ENCODE measurements at places on chromosomes 7 and 10.
A peak's percentile ranks its signal among the peaks of the same experiment; 100 is the strongest.

GRCh38 chr7:33705333-33705833, 200.0 kb upstream of the BMPER start:
- no peak for DNase-seq

GRCh38 chr10:104450954-104451353, 97.3 kb downstream of the CFAP58 start:
- DNase-seq: no peak

GRCh38 chr10:78410046-78410965, 376.6 kb downstream of the RPS24 start:
- DNase-seq: no peak

- DNase-seq: peak; percentile 70
These were observed 98.8 kb upstream of the ZNF722 start for GRCh38 chr7:63899691-63900393.

GRCh38 chr7:26375726-26376174, 84.1 kb downstream of the SNX10 start:
- no peak for DNase-seq

DNA sequence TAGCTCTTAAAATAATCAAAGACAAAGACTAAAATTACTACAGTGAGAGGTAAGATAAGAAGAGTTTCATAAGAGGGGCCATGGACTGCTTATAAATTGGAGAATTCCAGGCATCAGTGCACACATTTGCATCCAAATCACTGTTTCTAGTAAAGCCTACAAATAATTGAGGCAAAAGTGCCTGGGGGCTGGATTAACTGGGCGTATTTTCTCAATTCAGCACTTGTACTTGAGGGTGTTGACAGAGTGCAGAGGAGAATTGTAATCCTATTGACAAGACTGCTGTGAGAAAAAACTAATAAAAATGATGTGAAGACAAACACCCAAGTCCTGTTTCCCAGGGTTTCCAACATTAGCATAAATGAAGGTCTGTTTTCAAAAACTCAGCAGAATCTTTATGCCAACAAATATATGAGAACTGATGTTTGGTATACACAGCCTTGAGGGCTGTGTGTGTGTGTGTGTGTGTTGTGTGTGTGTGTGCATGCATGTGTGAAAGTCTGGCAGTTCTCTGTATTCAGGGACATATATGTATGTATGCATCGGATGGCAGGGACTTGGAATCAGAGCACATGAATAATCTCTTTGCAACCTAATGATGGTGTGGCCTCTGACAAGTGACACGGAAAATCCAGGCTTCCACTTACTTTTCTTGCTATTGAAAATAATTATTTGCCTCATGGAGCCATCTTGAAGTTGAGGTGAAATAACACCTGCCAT, 182.1 kb upstream of the CDC14C start:
- DNase-seq: no peak

GRCh38 chr10:117612113-117612512, 69.6 kb downstream of the EMX2 start:
- no peak for DNase-seq

GRCh38 chr7:94655126-94655847, 646 bp downstream of the SGCE start:
- DNase-seq: no peak

GRCh38 chr7:16646472-16647072, 591 bp downstream of the BZW2 start:
- no peak for DNase-seq

- no peak for DNase-seq
These were observed 9.0 kb downstream of the ADGRA1 start for GRCh38 chr10:133096616-133097269.

GRCh38 chr10:16653224-16653623, 131.5 kb upstream of the C1QL3 start:
- no peak for DNase-seq

DNA sequence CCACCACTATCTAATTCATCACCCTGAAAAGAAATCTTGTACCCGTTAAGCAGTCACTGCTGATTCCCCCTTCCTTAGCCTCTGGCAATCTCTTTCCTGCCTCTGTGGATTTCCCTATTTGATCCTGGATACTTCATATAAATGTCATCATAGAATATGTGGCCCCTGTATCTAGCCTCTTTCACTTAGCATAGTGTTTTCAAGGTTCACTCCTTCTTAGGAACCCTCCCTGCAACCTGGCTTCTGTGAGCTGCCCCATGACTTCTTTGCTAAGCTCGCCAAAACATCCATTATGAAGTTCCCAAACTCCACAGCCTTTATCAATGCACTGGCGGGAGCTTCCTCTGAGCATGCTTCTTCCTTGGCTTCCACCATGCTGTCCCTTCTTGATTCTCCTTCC, 70.8 kb upstream of the PDZD8 start:
- no peak for DNase-seq
